Activated CD8-positive, alpha-beta memory T cell treated with anti-CD3 and anti-CD28 coated beads for 1 hour (primary cell): ENCODE measurements at places on chromosomes 2 and 18.

GRCh38 chr2:86019121-86019520 is 86.6 kb downstream of the POLR1A start:
- no peak for DNase-seq

DNA sequence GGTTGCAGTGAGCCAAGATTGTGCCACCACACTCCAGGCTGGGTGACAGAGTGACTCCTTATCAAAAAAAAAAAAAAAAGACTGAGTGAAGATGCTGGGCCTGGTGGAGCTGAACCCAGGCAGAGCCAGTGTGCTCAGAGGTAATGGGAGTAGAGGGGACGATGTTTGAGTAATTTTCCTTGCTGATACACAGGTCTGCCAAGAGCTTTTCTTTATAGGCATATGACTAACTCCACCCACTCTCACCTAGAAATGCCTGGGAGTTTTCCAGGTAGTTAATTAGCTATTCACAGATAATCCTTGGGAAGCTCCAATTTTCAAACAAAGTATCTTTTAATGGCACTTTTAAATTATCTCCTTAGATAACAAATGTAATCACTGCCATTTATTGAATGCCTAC is 33.4 kb upstream of the ACSL3 start:
- no peak for DNase-seq

GRCh38 chr18:43720041-43720440 is 442.8 kb upstream of the SYT4 start:
- no peak for DNase-seq

GRCh38 chr2:133252780-133253355 is 315.4 kb downstream of the NCKAP5 start:
- DNase-seq = no peak

DNA sequence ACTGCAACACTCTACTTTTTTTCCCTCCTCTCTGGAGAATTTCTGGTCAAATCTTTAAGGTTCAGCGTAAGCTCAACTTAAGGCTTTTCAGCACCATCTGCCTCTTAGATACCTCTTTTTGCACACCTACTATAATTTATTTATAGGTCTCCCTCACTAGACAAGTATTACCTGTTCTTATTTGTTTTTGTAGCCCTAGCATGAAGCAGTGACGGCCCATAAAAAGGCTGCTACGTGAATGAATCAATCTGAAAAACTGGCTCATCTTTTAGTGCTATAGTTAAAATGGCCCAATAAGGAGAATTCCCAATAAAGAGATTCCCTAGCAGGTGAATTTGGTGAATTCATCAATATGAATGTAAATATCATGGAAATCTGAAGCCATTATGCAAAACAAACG is 6.5 kb downstream of the RNF149 start:
- no peak for DNase-seq

DNA sequence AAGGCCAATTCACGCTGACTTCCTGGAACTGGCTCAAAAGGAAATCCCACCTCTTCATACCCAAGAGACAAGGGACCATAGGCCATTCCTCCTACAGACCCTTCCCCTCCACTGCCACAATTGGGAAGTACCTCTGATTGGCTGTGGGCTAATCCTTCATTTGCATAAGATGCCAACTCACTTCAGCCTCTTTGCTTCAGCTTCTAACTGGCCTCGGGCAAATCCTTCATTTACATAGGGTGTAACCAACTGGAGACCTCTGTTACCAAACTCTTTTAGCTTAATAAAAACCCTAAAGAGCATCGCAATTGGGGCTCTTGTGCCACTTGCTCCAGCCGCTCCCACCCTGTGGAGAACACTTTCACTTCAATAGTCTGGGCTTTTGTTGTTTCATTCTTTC is 38.2 kb downstream of the MC2R start:
- DNase-seq = no peak

- no peak for DNase-seq
These were observed 386.4 kb upstream of the CYRIA start for GRCh38 chr2:17052001-17052400.

- DNase-seq = no peak
These were observed 88.5 kb downstream of the SOCS6 start for GRCh38 chr18:70377317-70377799.
